ENCODE measurements at places on chromosomes 5 and 9.

DNA sequence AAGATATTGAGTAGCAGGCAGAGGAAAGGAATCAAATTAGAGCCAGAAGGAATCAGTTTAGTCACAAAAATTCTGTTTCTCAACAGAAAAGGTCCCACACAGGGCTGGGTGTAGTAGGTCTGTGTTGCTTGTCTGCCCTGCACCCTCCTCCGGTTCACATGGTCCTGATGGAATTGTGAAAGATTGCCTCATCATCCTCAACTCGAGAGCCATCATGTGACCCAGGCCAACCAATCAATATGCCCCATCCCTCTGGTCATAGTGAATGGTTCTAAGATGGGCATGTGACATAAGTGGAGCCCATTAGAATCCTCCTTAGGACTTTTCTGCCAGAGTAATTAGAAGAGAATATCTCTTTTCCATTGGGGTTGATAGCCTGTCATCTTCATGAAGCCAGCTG, 56.7 kb upstream of the RAD23B start:
- DNase-seq = no peak

DNA sequence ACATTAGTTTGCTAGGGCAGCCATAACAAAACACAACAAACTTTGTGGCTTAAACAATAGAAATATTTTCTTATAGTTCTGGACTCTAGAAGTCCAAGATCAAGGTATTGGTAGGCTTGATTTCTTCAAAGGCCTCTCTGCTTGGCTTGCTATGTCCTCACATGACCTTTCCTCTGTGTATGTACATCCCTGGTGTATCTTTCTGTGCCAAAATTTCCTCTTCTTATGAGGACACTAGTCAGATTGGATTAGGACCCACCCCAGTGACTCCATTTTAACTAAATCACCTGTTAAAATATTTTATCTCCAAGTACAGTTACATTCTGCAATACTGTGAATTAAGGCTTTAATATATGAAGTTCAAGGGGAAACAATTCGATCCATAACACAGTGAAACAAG, 168.9 kb upstream of the CCNH start:
- no peak for DNase-seq

DNA sequence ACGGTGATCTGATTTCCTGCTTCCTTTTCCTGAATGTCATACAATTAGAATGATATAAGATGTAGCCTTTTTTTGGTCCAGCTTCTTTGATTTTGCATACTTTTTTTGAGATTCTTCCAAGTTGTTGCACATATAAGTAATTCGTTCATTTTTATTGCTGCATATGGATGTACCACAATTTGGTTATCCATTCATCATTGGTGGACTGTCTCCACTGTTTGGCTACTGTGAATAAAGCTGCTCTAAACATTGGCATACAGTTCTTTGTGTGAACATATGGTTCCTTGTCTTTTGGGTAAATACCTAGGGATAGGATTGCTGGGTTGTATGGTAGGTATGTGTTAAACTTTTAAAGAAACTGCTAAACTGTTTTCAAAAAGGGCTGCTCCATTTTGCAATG, 52.6 kb downstream of the OR1J1 start:
- no peak for DNase-seq

DNA sequence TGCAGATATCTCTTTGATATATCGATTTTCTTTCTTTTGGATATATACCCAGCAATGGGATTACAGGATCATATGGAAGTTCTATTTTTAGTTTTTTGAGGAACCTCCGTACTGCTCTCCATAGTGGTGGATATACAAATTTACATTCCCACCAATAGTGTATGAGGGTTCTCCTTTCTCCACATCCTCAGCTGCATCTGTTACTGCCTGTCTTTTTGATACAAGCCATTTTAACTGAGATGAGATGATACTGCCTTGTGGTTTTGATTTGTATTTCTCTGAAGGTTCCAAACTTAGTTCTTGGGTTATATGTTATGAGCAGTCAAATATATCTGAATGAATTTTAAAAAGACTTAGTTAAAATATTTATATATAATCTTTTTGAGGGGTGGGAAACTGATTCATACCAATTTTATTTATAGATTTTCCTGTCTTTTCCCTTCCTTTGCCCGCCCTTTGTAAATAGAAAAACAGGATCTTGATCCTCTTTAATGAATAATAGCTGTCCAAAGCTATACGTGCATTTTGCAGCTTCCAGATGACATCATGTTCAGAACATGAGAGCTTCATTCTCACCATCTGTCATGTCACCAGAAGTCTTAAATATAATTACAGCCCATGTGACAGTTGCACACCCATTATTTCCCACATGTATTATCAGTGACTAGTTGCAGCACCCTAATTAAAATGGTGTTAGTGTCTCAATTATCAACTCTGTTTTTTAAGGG, 6.2 kb upstream of the ARHGEF28 start:
- DNase-seq = no peak

DNA sequence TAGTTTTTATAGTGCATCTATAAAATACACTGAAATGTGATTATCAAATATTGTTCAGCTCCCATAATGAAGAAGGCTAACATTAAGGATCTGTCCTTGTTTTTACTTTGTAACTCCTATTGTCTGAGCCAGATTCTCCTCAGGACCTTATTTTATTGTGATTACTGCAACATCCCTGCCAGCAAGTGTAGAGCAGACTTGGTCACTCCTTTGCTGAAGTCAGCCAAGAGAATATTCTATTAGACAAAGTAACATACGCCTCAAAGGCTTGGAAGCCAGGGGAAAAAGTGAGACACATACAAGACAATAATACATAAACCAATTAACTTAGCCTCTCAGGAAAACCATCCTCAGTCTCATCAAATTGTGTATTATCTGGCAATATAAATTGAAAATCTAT, 269.6 kb downstream of the ARL15 start:
- DNase-seq = no peak

- no peak for DNase-seq
Observed at GRCh38 chr9:134899818-134900217, 17.9 kb downstream of the FCN1 start.

GRCh38 chr5:172299916-172300439, 16.4 kb upstream of the UBTD2 start:
- DNase-seq = no peak

GRCh38 chr5:153404747-153405146, 85.7 kb upstream of the GRIA1 start:
- DNase-seq = no peak

GRCh38 chr5:160693831-160694465, 158.1 kb downstream of the ATP10B start:
- no peak for DNase-seq

DNA sequence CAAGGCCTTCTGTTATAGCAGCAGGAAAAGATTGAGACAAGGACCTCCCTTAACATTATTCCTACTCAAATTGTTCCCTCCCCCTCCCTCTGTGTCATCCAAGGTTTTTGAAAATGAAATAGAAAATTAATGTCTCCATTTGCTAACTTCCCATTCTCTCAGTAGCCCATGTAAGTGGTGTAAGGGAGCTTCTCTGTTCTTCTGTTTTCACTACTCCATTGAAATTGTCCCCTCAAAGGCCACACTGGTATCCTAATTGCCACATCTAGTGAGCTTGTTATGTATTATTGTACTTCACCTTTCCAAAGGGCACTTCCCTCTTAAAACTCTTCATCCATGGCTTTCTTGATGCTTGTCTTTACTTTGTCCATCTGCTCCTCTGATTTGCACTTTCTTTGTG, 131.2 kb upstream of the PIK3R1 start:
- no peak for DNase-seq

DNA sequence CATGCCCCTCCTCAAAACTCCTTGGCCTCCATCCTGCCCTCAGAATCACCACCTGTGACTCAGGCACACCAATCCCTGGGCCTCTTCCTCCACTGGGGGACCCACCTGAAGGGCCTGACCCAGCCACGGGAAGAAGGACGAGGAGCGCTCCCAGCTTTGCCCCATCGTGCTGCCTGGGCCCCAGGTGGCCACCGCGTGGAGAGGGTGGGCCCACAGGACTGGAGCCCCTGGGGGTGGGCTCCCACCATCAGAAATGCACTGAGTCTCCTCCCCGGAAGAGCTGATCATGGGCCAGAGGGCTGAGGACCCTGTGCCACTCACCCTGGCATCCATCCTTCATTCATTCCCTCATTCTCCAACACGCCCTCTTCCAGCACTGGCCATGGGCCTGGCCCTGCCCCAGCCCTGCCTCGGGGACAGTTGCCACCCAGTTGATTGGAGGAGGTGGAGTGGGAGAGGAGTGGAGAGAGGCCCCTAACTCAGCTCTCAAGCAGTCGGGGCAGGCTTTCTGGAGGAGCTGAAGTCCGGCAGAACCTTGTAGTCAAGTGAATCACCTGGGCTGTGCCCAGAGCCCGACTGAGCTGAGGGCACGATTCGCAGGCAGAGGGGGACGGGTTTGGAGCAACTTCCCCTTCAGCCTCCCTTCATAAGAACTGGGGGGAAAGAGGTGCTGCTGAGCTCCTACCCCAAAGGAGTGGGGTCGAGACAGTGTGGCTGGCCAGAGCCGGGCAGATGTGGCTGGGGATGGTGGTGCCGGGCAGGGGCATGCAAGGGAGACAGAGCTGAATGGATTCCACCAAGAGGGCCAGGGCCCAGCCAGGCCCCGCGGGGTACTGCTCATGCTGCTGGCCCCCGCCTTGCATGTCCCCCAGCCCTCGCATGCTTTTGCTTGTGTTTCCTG, 29.6 kb downstream of the DNM1 start:
- no peak for DNase-seq

DNA sequence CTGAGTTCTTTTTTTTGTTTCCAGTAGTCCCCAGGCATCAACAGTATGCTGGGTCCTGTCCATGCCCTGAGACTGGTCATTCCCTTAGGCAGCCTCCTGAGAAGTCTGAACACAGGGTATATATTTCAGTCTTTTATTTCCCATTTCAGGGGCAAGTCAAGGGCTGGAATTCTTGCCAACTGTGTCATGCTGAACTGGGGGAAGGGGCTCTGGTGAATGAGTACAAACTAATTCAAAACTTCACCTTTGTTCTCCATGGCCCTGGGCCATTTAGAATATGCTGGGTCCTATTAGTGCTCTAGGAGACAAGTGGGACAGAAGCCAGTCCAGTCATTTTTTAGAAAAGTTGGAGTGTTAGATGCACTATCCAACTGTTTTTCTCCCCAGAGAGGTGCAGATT, 170.3 kb downstream of the TMC1 start:
- no peak for DNase-seq

DNA sequence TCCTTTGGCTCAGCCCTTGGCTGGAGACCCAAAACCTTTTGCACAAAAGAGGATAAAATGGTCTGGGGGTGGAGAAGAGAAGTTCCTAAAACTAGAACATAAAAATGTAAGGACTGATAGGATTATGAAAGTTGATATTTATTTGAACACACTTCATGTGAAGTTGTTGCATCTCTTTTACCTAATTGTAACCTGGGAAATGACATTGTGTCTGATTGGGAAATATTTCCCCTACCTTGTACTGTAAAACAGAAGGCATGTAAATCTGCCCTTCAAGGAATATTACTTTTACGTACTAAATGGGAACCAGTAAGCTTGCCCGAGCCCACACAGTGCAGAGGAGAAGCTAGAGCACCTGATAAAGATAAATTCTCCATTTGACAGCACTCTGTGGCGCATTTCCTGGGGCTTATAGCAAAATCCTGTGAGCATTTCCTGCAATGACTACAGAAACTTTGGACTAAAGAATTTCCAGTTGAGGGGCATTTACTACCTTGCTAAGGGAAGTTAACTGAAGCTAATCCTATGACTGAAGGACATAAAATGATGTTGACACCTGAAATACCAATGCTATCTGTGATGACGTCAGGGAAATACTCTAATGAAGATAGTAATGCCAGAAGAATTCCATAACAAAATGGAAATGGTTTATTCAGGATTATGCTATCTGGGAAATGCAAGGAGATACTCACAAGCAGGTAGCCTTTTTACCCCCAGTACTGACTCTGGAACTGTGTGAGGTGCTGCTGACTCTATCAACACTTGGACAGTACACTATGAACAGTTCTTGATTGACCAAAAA, 78.3 kb upstream of the LIFR start:
- DNase-seq = no peak

- DNase-seq = no peak
Observed at GRCh38 chr5:158670201-158670600, 429.5 kb downstream of the EBF1 start.

GRCh38 chr5:91850031-91850430, 466.9 kb upstream of the ARRDC3 start:
- no peak for DNase-seq

DNA sequence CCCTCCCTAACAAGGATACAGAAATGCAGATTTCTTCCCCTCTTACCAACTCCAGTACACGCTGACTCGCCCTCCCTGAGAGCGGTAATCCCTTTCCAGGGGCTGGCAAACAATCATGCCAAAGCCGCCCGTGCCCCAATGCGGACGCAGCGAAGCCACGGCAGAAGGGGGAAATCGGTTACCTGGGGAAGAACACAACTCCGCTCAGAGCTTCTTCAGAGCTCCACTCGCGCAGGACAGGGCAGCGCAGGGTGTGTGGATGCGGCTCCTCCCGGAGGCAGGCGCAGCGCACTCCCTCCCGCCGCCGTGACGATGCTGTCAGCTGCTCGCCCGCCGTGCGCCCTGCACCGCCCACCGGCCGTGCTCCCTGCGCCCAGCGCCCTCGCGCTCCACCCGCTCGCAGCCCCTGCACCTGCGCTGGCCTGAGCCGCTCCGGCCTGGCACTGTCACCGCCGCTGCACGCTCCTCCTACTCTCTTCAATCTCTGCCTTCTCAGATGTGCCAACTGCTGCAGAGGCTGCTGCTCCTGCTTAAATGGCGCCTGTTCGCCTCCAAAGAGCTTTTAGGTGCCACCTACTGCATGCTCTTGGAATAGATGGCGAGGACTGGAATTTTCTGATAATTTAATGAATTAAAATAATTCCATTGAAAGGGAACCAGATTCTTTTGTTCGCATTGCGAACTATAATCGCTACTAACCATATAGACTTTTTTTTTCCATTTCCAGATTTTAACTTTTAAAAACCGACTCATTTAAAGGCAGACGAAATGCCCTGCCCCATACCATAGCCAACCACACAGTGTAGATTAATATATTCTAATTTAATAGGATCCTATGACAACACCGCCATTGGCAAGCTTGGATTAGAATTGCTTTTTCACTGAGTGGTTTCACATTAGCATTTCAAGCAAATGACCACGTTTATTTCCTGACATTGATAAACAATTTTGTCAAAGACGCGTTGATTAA, at the start of gene DIRAS2:
DIRAS2 (minus strand) TSS at position 255 of the 970 bp plus-strand sequence. CDS start 28,997 bp downstream, outside the sequence.
- no peak for DNase-seq

DNA sequence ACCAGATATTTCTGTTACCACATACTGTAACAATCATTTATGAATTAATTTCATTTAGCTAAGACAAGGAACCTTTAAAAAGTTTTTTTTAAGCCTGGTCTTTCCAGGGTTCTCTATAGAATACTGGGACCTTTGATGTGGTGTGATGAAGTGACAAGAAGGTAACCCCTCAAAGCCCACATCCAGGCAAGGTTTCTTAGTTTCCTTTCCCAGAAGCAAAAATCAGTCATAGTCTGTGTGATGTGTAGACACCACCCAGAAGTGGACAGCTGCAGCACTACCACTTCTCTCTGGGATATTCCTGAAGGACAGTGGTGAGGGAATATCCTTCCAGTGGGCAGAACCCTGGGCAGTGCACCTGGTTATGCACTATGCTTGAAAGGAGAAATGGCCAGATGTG, 115.6 kb downstream of the TTC39B start:
- no peak for DNase-seq

- no peak for DNase-seq
Observed at GRCh38 chr9:126421567-126422428, 95.2 kb downstream of the MVB12B start.

GRCh38 chr5:133396814-133397213, 215.5 kb downstream of the FSTL4 start:
- no peak for DNase-seq

Data from CD4-positive, alpha-beta T cell treated with Interleukin-17A for 1 hour (primary cell).